ENCODE measurements at places on chromosomes 4 and X. TPM values are rescaled to one million over a fixed set of nuclear protein-coding genes. Genes with fewer than 3 reads are reported as not detected.

DNA sequence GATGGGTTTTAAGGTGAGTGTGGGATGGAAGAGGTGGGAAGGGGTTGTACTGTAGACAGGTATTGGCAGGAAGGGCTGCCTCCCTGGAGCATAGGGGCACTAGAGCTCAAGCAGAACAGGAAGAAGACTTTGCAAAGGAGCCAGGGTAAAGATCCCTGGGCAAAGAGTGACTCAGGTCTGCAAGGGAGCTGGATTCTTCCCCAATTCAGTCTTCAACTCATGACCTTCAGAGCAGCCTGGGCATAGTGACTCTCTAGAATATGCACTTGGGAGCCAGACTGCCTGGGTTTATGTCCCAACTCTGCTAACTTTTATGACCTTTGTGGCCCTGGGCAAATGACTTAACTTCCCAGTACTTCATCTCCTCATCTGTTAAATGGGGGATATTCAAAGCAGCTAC, 4.0 kb downstream of the LONRF3 start:
- no peak for DNase-seq

DNA sequence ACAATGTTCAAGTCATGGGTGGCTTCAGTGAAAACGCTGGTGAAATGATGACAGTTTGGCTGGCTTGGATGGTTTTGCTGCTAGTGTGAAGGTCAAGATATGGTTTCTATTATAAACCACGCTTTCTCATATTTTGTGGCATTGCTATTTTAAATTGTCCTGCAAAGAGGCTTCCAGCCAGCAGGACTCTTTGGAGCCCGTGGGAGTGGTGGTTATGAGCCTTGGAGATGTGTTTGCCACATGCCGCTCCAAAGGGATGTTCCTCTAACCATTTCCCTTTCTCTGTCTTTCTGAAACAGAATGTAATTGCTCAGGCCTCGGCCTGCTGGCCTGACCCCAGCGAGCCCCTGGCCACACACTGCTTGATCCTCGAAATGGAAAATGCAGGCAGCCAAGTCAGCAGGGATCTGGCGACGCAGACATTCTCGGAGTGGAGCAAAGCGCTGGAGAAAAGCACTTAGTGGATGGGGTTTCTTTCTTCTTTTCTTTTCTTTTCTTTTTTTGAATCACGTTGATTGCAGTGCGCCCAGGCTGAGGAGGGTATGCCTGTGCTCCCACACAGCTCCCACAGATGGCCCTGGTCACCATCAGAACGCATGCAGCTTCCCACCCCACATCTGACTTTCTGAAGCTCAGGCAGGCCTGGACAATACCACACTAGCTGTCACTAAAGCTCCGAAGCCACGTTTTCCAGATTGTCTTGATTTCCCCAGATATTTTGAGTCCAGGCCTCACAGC, 114.0 kb downstream of the ENPP6 start:
- DNase-seq, result peak; percentile 3

- DNase-seq, result no peak
Observed at GRCh38 chr4:48270951-48271473, 1.4 kb upstream of the TEC start.

Gene MAGEA10
- not detected for total RNA-seq

- DNase-seq, result no peak
Observed at GRCh38 chrX:37599729-37600128, 28.3 kb downstream of the LANCL3 start.

Gene SRPX2
- total RNA-seq, result 13.4 TPM

Gene ASB9
- not detected for total RNA-seq

GRCh38 chr4:122661176-122662160, 40.6 kb upstream of the IL21 start:
- no peak for DNase-seq

DNA sequence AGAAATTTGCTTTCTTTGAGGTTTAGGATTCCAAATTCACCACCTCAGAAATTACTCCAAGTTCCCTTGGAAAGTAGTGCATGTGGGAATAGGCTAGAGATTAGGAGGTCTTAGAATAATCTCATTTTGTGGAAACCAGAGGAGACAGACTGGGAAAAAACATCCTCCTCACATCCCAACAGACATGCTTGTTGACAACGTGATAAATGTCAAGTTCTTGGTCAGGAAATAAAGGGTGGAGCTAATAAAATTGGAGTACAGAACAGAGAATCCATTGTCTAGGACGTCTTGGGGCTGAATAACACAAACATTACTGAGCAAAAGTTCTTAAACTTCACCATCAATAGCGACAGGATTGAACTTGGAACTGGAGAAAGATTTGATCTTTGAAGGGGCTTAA, 233.4 kb downstream of the PABPC4L start:
- no peak for DNase-seq

Gene PABPC5
- not detected for total RNA-seq

DNA sequence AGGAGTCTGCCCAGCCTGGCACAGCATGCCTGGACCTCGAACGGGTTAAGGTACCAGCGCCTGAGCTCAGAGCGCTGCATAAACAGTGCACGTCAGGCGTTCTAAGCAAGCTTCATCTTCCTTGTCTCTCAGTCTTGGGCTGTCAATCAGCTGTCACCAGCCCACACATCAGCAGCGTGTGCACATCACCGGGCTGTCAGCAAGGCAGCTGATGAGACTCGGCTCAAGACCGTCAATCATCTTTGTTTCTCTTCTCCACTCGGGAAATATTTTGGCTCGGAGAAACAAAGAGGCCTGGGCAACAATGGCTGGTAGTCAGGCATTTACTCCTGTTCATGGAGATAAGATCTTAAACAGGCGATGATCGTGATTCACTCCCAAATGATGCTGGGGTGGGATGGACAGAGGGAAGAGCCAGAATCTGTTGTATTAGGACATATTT, 141.3 kb downstream of the LDB2 start:
- DNase-seq, result no peak

GRCh38 chrX:110125446-110126162, 122.7 kb downstream of the TMEM164 start:
- peak; percentile 6 for DNase-seq

Gene XK
- total RNA-seq, result not detected

DNA sequence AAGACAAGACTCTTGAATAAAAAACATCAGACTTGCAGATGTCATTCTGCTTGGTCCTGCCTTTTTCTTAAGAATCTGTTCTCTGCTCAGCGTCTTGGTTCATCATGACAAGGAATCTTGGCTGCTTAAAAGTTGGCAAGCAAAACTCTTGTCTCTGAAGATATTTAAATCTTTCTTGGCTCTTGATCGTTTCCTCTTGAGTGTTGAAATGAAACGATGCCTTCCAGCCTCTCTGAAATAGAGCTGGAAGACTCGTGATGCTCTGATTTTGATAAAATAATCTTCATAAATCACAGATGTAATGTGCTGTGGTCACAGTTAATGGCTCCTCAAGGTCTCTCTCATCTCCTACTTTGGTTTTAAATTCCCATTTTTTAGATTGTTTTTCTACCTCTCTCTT, 39.9 kb upstream of the TMEM192 start:
- DNase-seq, result no peak

GRCh38 chr4:109079731-109080130, 222.7 kb downstream of the COL25A1 start:
- no peak for DNase-seq

DNA sequence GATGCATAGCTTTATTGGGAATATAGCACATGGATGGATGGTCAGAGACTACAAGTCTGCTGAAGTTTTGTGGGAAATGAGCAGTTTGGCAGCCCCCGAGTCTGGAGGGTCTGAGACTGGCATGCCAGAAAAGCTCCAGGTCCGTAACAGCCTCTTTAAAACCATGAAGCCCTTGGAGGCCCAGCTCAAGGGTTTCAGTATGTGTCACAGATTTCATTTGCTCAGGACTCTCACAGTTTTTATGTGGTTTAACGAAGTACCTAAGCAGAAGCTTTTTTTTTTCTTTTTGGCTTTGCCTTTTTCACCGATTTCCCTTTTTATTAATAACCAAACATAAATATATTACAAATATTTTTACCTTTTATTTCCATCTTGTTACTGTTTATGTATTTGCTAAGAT, 30.6 kb upstream of the TMEM184C start:
- no peak for DNase-seq

GRCh38 chr4:8141935-8142334, 16.7 kb downstream of the ABLIM2 start:
- DNase-seq, result no peak

Gene ADGRG4
- total RNA-seq, result not detected

- peak; percentile 82 for DNase-seq
Observed at GRCh38 chr4:37793562-37793961, 32.9 kb upstream of the PGM2 start.

- DNase-seq, result no peak
Observed at GRCh38 chr4:153324046-153324445, 20.4 kb upstream of the MND1 start.

GRCh38 chr4:38782452-38783108, at the start of gene TLR10:
TSS of gene TLR10 (minus strand) at chr4:38782990. CDS start at chr4:38775590, 7,400 bp downstream.
- peak; percentile 40 for DNase-seq

- DNase-seq, result no peak
Observed at GRCh38 chr4:10079912-10080588, 36.5 kb downstream of the WDR1 start.

Gene NPY1R
- total RNA-seq, result not detected

Gene ADH1C
- total RNA-seq, result not detected

- DNase-seq, result no peak
Observed at GRCh38 chr4:124632439-124632838, 80.1 kb downstream of the ANKRD50 start.

- DNase-seq, result no peak
Observed at GRCh38 chr4:164345756-164346155, 408.2 kb upstream of the SMIM31 start.

- DNase-seq, result no peak
Observed at GRCh38 chr4:26151615-26152014, 169.2 kb upstream of the RBPJ start.

Gene PAGE2B
- not detected for total RNA-seq

- DNase-seq, result peak; percentile 8
Observed at GRCh38 chrX:149950681-149951080, 12.4 kb upstream of the EOLA2 start.

Gene F9
- not detected for total RNA-seq

Gene SEL1L3
- total RNA-seq, result 134 TPM

DNA sequence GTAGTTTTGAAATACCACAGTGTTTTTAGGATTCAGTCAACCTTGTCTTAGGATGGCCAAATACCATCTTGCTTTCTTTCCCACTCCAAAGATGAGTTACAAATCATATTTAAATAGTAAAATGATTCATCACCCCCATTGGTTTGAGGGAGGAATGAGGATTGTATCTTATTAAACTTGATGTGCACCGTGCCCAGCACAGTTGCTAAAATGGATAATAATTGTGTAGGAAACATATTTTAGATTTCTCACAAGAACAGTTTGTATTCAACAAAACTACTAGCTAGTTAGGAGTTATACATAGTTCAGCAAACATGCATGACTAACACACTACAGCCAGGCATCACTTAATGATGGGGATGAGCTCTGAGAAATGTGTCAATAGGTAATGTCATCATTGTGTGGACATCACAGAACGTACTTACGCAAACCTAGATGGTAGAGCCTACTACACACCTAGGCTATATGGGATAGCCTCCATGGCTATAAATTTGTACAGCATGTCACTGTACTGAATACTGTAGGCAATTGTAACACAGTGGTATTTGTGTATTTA, 245.4 kb downstream of the FBXW7 start:
- DNase-seq, result no peak

GRCh38 chrX:147920161-147920666, 8.5 kb downstream of the FMR1 start:
- DNase-seq, result no peak

- no peak for DNase-seq
Observed at GRCh38 chr4:138674209-138674608, 341.4 kb upstream of the NOCT start.

- no peak for DNase-seq
Observed at GRCh38 chr4:48008021-48008596, 8.4 kb downstream of the CNGA1 start.

- no peak for DNase-seq
Observed at GRCh38 chr4:90126805-90127204, 389 bp upstream of the CCSER1 start.

DNA sequence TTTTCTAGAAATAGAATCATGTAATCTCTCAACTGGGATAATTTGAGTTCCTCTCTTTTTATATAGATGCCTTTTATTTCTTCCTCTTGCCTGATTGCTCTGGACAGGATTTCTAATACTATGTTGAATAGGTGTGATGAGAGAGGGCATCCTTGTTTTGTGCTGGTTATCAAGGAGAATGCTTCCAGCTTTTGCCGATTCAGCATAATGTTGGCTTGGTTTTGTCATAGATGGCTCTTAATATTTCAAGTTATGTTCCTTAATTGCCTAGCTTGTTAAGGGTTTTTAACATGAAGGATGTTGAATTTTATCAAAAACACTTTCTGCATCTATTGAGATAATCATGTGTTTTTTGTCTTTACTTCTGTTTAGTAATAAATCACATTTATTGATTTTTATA, 58.7 kb downstream of the TMEM47 start:
- no peak for DNase-seq

DNA sequence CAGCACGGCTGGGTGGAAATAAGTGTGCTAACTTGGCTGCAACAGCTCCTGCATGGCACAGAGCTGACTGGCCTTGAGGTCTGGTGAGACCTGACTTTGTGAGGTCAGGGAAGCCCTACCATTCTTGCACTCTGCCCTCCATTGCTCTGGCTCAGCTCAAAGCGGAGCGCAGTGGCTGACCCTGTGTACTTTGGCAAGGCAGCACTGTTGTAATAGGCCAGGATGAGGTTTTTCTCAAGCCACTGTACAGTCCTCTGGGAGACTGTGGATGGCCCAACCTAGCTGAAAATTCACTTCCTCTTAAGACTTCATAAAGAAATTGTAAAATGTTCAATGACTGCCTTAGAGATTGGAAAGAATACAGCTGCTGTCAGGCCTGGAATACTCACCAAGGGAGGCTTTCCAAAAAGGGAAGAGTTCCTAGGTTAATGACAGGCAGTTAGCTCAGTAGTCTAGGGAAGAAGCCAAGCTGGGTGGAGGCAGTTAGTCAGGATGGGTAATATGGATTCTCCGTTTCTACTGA, 129.8 kb downstream of the GUCY2F start:
- DNase-seq, result no peak

GRCh38 chr4:72365016-72365415, 204.0 kb downstream of the ADAMTS3 start:
- no peak for DNase-seq

DNA sequence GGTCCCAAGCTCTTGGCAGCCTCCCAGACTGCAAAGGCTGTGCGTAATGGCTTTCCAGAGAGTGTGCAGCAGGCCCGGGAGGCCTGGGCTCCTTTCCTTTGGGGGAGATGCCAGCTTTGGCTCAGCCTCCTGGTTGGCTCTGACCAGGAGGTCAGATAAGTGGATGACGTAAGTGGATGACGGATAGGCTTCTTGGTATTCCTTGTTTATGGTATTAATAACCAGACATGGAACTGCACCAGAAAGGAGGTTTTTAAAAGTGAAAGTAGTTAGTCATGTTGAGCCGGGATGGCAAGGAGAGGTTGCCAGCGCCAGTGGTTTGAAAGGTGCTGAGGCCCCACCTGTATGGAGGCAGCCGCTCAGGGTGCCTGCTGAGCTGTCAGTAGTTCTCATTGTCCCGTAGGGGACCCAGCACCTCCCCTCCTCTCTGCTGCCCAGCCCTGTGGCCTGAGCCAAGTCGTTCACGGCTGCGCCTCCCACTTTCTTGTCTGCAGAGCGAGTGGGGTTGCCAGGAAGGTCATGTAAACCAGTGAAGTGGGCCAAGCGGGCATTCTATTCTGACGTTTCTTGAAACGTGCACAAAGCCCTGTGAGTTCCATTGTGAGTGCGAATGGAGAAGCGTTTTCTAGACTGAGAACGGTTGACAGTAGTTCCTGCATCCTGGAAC, 28.7 kb upstream of the STOX2 start:
- DNase-seq, result peak; percentile 42

Measured in G401 (cell line).